Kidney epithelial cell (primary cell): ENCODE measurements at places on chromosomes 1 and 21. TPM values are rescaled to one million over a fixed set of nuclear protein-coding genes. Genes with fewer than 3 reads are reported as not detected.

IL24 gene
- 0.38 and 0.82 TPM in 2 replicates for total RNA-seq

TARS2 gene
- 17.6 and 24.6 TPM in 2 replicates for total RNA-seq

CHIT1 gene
- not detected in 2 replicates for total RNA-seq

BLACAT1 gene
- 1.5 and 2.0 TPM in 2 replicates for total RNA-seq

DNA sequence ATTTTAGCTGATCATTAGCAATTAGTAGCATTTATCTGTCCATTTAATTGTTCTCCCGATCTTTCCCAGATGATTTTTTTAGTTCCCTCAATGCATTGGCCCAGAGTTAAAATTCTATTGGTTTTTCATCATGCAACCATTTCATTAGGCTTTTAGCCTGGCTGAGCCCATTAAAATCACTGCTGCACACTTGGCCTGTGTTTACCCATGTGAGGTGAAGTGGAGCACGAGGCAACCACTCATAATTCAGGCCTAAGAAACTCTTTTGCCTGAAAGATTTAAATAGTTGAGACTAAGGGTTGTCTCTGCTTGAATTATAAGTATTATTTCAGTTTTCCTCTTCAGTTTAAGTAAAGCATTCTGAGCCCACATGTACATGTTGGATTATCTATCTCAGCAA lies 889.0 kb upstream of the ADGRL4 start:
- no peak for DNase-seq

DNA sequence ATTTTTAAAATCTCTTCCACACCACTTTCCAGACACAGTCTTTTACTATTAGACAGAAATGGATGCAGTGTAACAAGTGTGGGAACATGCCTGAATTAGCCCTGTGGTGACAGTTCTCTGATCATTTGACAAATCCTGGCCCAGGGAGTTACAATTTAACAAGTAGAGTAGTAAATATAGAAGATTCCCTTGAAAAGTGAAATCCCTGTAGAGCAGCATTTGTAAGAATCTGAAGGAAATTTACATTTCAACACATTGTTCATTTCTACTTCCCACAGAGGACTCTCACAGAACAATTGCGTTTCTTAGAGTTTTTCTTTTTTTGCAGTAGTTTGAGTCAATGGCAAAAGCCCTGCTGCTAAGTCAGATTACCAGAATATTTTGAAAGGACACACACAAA lies 458.3 kb upstream of the BRINP3 start:
- DNase-seq, result no peak

GRCh38 chr1:16334655-16335340 lies 17.5 kb downstream of the FBXO42 start:
- DNase-seq, result no peak

GRCh38 chr21:33089395-33090119 lies 19.6 kb downstream of the OLIG1 start:
- no peak for DNase-seq

DNA sequence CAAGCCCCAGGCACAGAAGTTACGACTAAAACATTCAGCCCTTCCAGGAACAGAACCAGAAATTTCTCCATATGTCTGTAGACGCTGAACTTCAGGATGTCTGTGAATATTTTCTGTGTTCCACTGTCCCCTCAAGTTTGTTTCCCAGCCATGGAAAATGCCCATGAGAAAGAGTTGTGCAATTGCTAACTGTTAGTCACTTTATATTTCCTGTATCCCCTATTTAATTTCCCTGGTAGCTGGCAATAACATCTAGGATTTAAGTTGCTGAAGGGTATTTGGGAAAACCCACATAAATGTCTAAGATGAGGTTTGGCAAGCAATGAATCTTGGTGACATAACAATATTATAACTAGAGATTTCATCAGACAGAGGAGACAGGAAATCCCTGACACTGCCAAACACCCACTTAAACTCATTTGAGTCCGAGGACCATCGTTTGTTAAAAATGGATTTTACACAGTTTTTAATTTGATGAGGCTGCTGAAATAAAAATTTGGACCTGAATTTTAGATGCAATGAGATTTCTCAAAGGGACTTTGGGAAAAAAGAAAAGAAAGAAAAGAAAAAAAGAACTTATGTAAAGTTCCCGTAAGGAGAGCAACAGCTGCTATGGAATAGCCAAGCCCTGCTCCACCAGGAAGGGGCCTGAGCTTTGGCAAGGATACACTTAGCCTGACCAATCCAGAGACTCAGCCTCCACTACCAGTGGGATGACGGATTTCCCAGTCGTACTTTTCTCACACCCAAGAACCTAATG lies 21.8 kb upstream of the ERRFI1 start:
- DNase-seq, result no peak

- no peak for DNase-seq
These were observed 2.0 kb downstream of the TMEM63A start for GRCh38 chr1:225880222-225880588.

- DNase-seq, result no peak
These were observed 48.7 kb upstream of the DMRTA2 start for GRCh38 chr1:50471967-50472366.

DNA sequence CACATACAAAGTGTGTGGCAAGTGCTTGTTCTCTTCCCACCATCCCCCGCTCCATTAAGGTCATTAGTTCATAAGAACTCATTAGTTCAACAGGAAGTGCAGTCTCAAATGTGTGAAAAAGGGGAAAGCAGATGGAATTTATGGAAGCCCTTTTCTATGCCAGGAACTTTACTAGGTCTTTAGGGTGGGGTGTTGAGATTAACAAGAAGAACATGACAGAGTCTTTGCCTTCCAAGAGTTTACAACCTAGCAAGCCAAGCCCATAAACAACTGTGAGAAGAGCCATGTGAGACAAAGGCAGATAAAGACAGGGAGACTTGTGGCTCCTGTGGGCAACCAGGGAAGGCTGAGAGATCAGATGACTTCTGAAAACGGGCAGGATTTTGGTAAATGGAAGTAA lies 21.4 kb downstream of the PLEKHA6 start:
- no peak for DNase-seq
